Suprapubic skin (tissue), 4 donors: ENCODE measurements at places on chromosomes 5 and 9.

GRCh38 chr5:150511578-150512367 is 3.8 kb downstream of the NDST1 start:
- DNase-seq, result peak; percentile 87

DNA sequence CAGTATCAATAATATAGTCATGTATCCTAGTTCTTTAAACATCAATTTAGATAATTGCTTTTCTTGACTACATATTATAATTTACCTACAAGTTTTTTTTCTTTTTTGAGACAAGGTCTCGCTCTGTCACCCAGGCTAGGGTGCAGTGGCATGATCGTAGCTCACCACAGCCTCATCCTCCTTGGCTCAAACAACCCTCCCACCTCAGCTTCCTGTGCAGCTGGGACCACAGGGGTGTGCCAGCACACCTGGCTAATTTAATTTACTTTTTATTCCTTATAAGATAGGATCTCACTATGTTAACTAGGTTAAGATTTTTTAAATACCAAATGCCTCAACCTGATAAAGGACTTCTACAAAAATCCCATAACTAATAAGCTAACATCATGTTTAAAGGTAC is 21.1 kb downstream of the UIMC1 start:
- no peak for DNase-seq

DNA sequence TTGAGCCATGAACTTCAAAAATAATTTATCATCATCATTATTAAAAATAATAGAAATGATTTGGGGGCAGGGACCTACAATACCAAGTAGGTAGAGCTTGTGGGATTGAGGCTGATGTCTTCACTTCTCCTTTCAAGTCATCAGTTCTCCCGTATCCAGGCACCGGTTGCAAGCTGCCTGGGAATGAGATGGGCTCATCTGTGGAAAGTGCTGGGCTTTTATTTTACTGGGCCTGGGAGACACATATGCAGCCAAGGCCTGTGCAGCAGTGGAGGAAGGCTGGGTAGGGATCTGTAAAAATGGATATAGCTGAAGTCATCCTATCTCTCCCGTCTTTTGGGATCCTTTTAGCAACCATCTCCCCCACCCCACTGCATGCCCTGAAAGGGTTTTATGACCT is 284.1 kb upstream of the CLINT1 start:
- DNase-seq, result no peak

DNA sequence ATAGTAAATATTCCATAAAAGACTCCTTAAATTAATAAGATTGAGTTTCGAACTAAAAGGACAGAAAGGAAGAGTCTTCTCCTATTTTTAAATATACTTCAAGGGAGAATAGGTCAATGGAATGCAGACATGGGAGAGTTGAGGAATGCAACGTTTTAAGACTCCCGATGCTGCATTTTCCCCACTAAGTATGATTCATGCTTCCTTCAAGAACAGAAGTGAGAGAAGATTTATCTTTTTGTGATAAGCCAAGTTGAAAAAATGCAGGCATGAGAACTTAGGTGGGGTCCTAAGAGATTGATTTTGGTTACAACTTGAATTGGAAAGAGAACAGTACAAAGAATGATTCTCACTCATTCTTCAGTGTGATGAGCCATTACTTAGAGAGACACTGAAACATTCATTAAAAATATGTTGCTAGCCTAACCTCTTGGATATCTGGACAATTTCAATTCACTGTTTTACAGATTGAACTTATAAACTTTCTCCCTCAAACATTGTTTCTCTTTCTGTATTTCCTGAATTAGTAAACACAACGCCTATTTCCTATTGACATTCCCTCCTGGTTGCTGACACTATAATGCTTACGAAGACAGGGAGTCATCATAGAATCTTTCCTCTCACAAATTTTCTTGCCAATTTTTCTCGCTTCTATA is 1666.1 kb upstream of the WWC1 start:
- no peak for DNase-seq

GRCh38 chr9:111622626-111623025 is 8.5 kb upstream of the DNAJC25 start:
- peak; percentile 71 for DNase-seq

GRCh38 chr9:693201-694091 is 148.1 kb upstream of the DMRT1 start:
- no peak for DNase-seq

- no peak for DNase-seq
Measured at GRCh38 chr5:159642379-159642778, 273.9 kb upstream of the ADRA1B start.

- DNase-seq, result no peak
Measured at GRCh38 chr5:159257007-159257406, 6.1 kb upstream of the UBLCP1 start.

DNA sequence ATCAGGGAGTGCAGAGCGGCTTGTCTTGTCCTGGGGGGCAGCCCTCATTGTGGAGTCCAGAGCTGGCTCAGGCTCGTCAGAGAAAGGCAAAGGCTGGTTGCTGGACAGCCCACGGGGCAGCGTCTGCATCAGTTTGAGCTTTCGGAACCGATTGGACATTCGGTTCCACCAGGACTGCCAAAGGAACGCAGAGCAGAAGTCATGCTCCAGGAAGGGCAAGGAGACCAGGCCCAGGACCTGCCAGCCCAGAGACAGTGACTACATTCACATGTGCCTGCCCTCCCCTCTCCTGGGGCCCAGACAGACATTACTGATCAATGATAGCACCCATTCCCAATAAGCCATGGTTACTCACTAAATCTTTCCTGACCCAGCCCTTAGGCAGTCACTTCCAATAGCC is 18.1 kb downstream of the ANKS6 start:
- no peak for DNase-seq

DNA sequence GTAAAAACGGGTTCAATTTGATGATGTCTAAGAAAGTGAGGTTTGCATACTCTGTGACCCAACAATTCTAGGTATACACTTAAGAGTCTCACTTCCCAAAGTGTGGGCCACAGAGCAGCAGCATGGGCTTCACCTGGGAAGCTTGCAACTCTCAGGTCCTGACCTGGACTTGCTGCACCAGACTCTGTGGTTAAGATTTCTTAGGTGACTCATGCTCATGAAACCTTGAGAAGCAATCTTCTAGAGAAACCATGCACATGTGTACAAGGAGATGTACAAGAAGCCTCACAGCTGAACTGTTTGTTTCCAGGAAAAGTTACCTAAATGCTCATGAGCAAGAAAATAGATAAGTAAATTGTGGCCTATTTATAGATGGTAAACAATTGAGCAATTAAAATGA is 30.0 kb downstream of the DNAJC21 start:
- DNase-seq, result no peak

- no peak for DNase-seq
Measured at GRCh38 chr5:79716839-79717238, 27.2 kb downstream of the CMYA5 start.

- DNase-seq, result no peak
Measured at GRCh38 chr5:62680121-62680520, 101.5 kb downstream of the LRRC70 start.

- DNase-seq, result no peak
Measured at GRCh38 chr9:131997779-131998178, 81.9 kb downstream of the MED27 start.

DNA sequence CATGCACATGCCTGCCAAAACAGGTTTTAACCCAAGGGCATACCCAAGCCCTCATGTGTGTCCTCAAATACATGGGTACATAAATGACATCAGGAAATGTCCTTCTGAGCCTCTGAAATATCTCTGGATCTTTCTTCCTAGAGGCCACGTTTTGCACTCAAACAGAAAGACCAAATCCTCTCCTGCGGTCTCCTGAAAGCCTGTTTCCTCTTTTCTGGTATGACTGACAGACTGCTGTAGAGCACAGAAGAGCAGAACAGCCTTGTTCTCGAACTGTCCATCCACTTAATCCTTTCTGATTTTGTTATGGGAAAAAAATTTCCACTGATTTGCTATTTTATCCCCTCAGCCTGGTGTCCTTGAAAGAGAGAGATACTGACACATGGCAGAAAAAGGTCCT is 107.2 kb downstream of the ASTN2 start:
- DNase-seq, result no peak

GRCh38 chr5:102863764-102864560 is 108.9 kb downstream of the PAM start:
- DNase-seq, result no peak

DNA sequence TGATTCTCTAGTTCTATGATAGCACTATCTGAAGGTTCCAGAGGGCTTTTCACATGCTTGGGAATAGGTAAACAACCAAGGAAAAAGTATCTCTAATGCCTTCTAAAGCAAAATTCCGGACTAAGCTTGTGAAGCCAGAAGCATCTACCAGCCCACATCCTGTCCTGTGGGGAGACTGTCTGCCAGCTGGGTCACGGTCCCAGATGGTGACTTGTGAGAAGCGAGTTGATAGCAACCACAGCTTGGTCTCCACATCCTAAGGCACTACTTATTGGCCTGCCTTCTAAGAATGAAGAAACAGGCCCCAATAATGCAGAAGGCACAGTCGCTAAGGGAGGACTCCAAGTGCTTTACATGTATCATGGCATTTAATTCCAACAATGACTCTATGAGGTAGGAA is 184.1 kb upstream of the ADRA1B start:
- DNase-seq, result no peak

DNA sequence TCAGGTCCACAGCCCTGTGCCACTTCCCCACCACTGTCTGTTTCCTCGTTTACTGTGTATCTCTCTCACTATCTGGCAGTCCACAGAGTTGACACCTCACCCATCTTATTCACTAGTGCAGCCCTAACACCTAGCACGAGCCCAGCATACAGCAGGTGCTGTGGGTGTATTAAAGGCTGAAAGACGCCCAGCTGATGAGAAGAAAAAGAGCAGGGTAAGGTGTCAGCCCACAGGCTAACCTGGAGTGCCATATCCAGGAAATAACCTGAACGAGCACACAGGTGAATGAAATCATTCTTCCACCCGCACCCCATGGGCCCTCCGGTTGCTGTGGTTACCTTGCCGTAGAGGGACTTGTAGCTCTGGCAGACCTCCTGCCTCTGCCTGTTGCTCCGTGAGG is 18.6 kb downstream of the ANXA6 start:
- DNase-seq, result no peak

GRCh38 chr5:119651486-119651885 is 22.1 kb downstream of the FAM170A start:
- no peak for DNase-seq
